Fibroblast of skin of left quadriceps (primary cell): ENCODE measurements at places on chromosomes 3 and 15.

DNA sequence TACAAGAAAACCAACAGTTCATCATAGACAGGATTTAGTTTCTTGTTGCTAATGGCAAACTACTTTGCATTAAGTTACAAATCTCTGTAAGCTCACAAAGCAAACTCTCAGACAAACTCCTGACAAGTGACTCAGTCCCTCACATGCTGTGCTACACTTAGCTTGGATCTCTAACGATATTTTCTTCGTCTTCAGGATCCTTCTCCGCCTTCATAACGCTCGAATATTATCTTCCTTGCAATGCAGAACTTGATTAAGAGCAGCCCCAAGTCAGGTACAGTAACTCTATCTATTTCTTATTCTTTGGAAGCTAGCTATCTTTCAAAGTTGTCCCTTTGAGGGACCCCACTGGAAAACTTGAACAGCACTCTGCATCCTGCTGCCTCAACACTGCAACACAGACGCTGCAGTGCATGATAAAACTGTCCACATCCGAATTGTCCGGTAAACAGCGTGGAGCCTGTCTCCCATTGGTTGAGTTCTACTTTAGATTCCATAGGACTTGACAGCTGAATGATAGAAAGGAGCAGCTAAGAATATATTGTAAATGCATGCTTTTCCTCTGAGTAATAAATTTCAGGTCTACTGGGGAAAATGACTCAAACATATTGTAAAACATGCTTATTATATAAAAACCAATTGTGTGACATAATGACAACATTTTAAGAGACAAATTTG is 61.3 kb downstream of the UACA start:
- DNase-seq = no peak

- no peak for DNase-seq
These were observed 2.2 kb upstream of the MEIS2 start for GRCh38 chr15:37102305-37103162.

- DNase-seq = no peak
These were observed 104.1 kb downstream of the APBA2 start for GRCh38 chr15:28989896-28990295.

DNA sequence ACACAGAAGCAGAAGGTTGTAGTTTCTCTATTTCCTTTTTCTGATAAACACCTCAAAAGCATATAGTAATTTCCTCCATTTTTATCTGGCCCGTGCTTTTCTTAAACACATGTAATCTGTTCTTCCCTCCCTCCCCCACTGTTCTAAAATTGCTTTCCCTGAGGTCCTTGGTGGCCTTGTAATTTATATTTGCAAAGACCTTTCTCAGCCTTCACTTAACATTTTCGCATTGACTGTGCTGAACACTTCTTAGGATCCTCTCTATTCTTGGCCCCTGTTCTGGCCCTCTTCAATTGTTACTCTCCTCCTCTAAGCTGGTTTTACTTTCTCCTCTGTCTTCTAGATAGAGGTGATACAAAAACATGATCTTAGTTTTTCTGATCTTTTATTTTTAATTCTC is 28.3 kb downstream of the GAP43 start:
- DNase-seq = no peak

DNA sequence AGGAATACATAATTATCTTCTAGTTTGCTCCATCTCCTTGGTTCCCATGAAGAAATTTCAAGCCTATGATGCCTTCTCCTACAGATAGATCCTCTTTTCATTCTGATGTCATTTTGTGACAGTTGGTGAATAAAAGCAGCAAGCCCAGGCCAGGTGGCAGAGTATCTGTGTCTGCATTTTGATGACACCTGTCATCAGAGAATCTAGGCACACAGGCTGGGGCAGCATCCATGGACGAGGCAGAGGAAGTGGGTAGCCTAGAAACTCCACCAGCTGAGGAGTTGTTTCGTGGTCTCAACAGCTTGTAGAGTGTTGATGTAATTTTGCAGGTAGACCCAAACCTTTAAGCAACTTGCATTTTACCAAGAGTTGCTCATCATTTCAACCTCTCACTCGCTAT is 269.8 kb downstream of the FEZF2 start:
- no peak for DNase-seq

DNA sequence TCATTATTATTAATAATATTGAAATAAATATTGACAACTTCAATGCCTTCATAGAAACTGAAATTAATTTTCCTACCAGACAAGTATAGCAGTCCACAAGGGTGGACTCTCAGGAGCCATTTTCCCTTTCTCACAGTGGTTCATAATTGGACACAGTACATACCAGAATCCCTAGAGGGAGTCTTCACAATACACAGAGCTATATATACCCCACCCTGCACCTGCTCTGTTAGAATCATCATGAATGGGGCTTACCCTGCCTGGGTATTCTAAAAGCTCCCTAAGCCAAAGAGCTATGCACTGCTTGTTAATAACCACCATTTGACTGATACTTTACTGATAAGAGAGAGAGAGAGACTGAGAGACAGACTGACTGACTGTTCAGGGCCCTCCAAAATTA is 134.9 kb downstream of the FEZF2 start:
- no peak for DNase-seq

DNA sequence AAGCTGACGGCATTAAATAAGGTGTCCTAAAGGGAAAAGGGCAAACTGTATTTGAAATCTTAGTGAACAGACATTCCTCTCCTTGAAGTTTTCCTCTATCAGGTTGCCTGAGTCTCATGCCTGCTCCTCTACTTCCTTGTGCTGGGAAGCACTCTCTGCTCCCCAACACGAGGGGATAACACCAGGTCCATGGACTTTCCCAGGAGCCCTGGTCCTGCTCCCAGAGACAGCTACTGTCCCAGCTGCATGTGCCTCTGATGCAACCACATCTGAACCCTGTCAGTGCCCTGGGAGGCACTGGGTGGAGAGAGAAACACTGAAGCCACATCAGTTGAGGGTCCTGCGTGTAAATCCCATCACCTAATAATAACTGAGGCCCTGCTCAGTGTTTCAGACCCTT is 7.4 kb downstream of the TLR9 start:
- no peak for DNase-seq

DNA sequence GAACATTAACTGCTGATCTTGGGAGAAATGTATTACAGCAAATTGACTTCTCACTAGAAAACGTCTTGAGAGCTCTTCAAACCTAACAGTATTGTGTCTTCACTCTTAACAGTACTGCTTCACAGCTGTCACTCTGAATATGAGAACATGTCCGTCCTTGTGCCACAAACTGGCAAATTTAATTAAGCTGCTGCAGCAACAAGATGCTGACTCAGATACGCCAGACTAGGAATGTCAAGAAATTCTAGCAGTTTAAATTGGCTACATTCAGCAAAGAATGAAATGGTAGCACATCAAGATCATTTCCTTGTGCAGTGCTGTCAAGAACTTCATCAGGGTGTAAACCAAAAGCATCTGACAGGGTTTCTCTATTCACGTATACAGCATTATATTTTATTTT is 7.6 kb downstream of the ICE2 start:
- DNase-seq = no peak

DNA sequence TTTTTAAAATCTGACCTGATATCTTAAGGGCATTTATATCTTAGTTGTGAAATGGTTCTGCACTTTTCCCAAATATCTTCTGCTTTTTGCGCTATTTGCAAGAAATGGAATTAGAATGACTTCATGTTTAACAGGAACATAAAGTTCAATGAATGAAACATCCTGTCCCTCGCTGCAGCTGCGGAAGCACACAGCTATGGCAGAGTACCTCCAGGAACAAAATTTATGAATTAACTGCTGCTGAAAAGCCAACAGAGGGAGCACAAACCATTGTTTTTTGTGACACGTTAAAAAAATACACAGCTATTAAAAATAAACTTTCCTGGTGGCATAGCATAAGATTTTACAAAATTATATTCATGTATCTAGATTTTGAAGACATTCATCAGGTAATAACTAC is 404.4 kb upstream of the MDFIC2 start:
- no peak for DNase-seq

DNA sequence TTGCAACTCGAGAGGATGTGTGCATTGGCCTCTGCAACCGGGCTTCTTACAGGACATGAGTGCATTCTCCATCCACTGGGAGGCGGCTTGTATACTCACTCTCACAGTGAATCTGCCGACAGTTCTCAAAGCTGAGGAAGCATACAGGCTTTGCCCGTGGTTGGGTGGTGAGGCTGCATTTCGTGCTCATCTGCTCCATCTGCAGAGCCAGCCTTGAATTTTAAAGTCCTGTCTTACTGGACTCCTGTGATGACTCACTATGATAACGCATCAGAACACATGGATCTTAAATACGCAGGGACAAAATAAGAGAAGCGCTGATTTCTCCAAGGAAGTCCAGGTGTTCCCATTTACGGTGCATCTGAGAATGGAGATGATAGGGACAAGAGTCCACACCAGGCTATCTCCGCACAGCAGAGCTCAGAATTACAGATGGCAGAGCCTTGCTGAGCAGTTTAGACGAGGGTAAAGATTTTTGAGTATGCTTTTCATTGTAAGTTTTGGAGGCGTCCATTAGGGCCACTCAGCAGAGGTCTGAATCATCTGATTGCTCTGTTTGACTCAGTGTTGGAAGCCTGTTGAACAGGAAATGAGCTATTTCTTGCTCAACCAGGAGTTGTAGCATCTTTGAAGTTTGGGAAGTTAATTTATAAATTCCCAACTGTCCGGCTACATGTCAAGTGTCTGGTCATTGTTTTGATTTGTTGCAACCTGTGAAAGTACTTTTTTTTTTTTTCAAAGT is 87.1 kb downstream of the GABRG3 start:
- DNase-seq = peak; percentile 40

DNA sequence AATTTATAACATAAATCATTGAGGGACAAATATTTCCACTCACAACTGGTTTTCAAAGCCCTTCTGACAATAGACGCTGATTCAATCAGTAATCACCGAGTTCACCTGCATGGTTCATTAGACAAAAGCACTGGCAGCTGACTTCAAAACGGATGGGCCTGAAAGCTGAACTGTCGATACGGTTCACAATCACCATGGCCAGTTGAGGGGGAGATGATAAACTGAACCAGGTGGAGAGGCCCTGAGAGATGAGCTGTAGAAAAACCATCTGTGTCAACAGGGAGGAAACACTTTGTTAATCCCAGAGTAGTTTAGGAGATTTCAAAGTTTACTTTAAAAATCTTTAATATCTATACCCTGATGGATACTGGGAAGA is 75.0 kb downstream of the PEX5L start:
- DNase-seq = no peak

- no peak for DNase-seq
These were observed 6.0 kb downstream of the PLIN1 start for GRCh38 chr15:89673165-89673512.

GRCh38 chr3:43372007-43372740 is 85.8 kb downstream of the SNRK start:
- DNase-seq = no peak

DNA sequence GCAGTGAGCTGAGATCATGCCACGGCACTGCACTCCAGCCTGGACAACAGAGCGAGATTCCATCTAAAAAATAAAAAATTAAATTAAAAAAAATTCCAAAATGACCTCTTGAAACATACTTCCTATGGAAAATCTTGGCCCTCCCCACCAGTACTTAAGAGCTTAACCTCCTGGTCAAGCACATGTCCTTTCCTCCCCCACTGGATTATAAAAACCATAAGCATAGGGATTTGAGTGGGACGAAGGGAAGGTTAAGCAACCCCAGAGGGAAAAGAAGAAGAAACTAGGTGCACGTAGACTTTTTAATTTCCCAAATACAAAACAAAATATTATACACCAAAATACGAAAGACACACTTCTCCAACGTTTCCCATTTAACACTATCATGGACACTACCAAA is 25.3 kb downstream of the SLC4A7 start:
- DNase-seq = no peak

DNA sequence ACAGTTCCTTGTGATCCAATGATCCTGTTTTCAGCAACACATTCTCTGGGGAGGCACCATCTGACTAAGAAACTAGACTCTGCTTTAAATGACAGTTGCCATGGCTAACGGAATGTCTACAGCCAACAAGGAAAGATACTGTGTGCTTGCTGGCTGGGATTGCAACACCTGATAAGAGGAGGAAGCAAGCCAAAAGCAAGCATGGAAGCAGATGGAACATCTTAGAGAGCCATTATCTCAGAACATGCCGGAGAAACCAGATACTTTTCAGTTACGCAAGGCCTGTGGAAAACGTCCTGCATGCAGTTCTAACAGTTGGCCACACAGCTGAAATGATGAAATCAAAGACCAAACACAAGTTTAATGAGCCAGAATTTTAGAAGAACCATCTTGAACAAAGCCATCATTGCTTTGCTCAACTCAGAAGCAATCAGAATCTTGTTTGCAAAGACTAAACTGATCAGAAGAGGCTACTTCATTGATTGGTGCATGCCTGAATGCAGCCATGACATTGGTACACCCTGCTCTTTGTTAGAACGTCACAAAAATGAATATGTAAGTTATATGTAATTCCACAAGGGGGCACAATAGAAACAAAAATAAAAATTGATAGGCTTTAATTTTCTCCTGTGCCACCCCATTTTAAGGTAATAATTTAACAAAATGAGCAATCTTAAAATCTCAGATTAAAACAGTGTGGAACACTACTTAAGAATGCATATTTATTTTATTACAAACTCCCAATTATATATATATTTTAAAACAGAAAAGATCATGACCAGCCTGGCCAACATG is 50.8 kb downstream of the GXYLT2 start:
- DNase-seq = peak; percentile 95

- no peak for DNase-seq
These were observed 56.2 kb downstream of the B3GNT5 start for GRCh38 chr3:183309276-183309675.

- DNase-seq = no peak
These were observed 1.2 kb downstream of the LPCAT4 start for GRCh38 chr15:34365836-34366235.

- no peak for DNase-seq
These were observed 158.5 kb upstream of the PFN2 start for GRCh38 chr3:150129166-150129565.

DNA sequence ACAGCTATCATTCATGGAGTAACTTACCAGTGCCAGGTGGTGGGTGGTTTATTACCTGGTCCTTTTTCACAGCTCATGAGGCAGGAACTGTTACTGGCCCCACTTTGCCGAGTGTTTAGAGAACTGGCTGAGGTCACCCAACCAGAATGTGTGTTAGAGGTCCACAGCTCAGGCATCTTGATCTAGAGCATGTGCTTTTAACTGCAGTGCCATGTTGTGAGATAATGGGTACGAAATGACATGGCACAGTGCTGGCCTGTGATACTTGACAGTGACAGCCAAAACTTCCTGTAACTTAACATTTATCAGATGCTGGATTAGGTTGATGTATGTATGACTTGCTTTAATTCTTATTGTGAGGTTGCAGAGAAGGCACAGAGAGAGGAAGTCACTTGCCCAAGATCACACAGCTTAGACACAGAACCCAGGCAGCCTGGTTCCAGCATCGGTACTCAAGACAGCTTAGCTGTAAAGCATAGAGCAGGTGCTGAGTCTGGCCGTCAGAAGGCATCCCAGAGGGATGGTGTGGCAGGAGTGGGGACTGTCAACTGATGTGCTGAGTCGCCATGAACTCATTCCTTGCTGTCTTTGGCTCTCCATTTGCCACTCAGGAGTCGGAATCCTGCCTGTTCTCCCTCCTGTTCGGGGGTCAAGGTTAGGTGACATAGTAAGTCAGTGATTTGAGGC is 9.6 kb downstream of the MCM2 start:
- no peak for DNase-seq
